Activated CD4-positive, alpha-beta memory T cell treated with anti-CD3 and anti-CD28 coated beads for 36 hours (primary cell): ENCODE measurements at places on chromosomes 2 and 18.
A peak's percentile ranks its signal among the peaks of the same experiment; 100 is the strongest.

DNA sequence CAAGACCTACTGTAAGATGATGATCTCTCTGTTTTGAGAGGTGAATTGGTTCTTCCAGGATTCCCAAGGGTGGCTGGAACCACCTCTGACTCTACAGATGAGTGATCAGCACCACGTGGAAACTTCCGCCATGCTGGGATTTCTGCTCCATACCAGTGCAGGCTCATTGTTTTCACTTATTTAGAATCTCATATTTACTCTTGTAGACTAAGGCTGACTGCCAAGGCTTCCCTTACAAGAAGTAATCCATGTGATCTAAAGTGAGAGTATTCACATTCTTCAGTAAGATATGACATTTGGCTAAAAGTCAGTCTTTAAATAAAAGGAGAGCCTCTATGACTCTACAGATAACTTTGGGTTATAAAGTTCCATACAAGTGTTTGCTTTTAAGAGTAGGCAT, 322.9 kb upstream of the RAB12 start:
- DNase-seq = no peak
- no peaks in the 10 kb centered on the region for H3K36me3 ChIP-seq
- no peaks in the 10 kb centered on the region for H3K4me1 ChIP-seq
- no peak overlapping the region for H3K27ac ChIP-seq
- no peaks in the 10 kb centered on the region for H3K27me3 ChIP-seq

DNA sequence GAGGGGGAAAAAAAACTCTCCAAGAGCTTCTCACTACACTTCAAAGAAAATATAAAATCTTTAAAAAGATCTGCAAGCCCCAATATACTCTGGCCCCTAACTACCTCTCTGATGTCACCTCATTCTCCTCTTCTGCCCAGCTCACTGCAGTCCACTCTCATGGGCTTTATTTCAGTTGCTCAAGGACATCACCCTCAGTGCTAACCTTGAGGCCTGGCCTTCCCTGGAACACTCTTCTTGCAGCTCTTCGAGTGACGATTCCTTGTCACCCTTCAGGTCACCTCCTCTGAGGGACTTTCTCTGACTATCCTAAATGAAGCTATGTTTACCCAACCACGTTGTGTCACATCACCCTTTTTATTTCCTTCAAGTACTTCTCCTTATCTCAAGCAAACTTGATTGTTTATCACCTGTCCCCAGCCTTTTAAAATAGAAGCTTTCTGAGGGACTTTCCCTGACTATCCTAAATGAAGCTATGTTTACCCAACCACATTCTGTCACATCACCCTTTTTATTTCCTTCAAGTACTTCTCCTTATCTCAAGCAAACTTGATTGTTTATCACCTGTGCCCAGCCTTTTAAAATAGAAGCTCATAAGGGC, 10.4 kb downstream of the RTTN start:
- no peak for DNase-seq
- peak overlapping the region; percentile 47 for H3K27ac ChIP-seq
- H3K36me3 ChIP-seq = peaks cover 56% of the 10 kb centered on the region
- peaks cover 33% of the 10 kb centered on the region for H3K4me1 ChIP-seq
- no peaks in the 10 kb centered on the region for H3K27me3 ChIP-seq

DNA sequence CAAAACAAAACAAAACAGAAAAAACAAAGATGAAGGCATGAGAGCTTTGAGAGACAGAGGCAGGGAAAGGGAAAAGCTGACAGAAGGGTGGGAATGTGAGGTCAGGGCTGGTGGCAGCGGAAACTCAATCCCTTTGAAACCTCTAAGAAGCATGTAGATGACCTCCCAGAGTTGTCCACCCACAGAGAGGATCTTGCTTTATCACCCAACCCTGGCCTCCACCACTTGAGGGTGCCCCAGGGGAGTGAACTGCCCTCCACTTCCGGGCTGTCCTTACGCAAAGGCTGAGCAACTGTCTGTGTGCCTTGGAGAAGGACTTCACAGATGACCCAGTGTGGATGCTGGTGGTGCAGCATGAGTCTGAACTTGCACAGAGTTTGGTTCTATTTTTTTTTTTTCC, 26.7 kb downstream of the PDCL3 start:
- no peaks in the 10 kb centered on the region for H3K36me3 ChIP-seq
- no peaks in the 10 kb centered on the region for H3K27me3 ChIP-seq
- peaks cover 41% of the 10 kb centered on the region for H3K4me1 ChIP-seq

DNA sequence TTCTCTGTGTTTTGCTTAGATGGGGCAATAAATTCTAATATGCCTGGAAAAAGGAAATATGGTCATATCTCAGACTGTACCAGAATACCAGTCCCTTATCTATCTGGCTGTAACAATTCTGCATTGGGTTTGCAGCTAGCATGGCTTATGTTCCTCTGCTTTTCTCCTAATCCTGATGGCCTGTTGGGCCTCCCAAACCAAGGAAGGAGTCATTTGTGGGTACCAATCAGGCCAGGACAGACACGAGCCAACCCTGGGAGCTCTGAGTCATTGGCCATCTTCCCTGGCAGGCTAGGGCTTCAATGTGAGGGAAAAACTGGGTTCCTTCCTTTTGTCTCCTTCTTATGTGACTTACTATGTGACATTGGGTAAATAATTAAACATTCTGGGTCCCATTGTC, 12.0 kb downstream of the SMARCAL1 start:
- H3K4me3 ChIP-seq = no peak overlapping the region
- H3K36me3 ChIP-seq = peaks cover 53% of the 10 kb centered on the region
- no peaks in the 10 kb centered on the region for H3K27me3 ChIP-seq
- no peak overlapping the region for H3K27ac ChIP-seq

GRCh38 chr2:240561325-240561971, 1.3 kb downstream of the DUSP28 start:
- DNase-seq = peak; percentile 55
- no peaks in the 10 kb centered on the region for H3K27me3 ChIP-seq
- H3K27ac ChIP-seq = peak overlapping the region; percentile 89
- H3K4me1 ChIP-seq = peaks cover 72% of the 10 kb centered on the region

- H3K27ac ChIP-seq = no peak overlapping the region
- H3K36me3 ChIP-seq = no peaks in the 10 kb centered on the region
- H3K4me1 ChIP-seq = no peaks in the 10 kb centered on the region
- DNase-seq = no peak
- H3K4me3 ChIP-seq = no peak overlapping the region
Measured at GRCh38 chr18:59547581-59548182, 149.5 kb downstream of the CCBE1 start.
